Bronchial epithelial cell (primary cell): ENCODE measurements at places on chromosomes 5 and 9. TPM values are rescaled to one million over a fixed set of nuclear protein-coding genes. Genes with fewer than 3 reads are reported as not detected.

GRCh38 chr9:134935056-134935640 is 17.4 kb upstream of the FCN1 start:
- no peak for DNase-seq

DNA sequence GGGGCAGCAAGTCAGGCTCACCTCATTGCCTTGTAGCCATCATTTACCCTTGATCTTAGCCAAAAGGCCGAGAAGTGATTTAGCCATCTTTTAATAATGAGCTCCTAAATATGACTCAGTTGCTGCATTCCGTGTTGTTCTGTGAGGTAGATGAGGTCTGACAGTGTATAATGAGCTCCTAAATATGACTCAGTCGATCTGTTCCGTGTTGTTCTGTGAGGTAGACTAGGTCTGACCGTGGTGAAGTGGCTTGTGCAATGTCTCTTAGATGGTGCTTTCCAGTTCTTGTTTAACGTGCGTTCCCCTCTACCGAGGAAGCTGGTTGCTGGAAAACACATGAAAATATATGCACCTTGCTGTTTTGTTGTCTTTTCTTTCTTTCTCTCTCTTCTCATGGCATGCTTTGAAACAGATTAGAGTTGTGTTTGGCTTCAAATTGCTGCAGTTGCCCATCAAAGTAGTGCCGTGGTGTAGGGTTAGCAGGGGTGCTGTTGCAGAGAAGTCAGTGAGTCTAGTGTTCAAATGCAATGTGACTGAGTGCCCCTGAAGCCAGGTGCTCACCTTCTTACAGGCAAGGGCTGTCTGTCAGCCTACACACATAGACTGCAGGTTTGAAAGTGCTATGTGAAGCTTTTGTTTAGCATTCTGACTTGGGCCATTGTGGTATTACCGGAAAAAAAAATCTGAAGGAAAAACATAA is 118.6 kb downstream of the KDM4C start:
- peak; percentile 24 for DNase-seq

DNA sequence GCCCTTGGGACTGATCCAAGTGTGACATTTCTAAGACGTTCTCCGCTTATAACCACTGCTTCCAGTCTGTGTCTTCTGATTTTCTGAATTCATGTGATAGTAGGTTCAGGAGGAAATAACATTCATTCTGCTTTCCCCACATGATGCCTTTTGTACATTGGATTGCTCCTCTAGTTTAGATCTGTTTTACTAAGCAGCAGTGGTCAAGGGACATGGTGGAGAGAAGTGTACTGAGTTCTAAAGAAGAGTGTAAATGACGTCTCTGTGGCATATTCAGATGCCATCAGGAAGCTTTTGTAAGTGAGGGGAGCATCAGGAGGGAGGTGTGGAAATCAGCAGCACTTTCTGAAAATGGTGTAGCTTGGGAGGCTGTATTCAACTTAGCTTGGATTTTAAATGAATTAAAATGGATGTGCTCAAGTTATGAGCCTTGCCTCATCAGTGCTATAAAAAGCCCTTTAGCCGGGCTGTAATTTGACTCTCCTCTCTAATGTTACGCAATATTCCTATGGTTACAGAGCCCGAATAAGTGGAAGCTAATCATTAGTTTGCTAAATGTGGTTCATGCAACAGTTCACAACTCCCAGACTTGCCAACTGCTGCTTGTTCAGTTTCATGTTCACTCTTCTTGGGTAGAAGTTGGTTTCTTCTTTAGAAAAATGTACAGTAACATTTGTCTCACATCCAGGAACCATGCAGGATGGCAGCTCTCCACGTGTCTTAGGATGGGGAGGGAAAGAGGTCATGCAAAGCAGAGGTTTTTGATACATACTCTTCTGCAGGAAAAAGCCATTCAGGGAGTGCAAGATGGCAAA is 281.3 kb downstream of the ARHGAP26 start:
- DNase-seq, result peak; percentile 79

DNA sequence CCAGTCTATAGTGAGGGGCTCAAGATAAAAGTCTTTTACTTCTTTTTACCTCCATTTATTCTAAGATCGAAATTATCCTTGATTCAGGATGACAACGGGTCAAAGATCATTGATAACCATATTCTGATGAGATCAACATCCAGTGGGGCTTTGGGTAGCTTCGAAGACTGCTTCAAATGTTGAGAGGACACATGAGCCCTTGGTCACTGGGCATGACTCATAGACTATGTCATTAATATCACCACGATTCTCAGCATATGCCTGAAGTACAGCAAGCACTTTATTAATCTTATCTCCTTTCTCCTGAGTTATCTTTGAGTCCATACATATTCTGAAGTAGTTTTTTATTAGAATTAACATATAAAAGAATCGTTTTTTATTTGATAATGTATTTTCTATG is 117.1 kb upstream of the DAB2 start:
- no peak for DNase-seq

DNA sequence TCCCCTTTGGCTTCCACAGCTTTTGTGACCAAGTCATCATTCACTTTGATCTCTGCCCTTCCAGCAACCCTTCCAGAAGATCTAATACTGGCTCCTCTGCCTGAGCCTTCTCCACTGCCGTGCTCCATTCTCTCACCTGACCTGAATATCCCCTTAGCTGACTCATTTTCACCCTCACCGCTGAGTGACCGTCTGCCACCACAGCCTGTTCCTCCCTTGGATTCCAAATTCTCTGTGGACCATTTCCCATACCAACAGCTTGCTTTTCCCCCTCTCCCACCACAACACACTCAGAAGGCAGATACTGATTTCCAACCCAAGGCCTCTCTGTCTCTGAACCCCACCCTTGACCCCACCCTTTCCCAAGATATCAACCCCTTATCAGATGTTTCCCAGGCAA is 20.5 kb upstream of the SPATA31D1 start:
- DNase-seq, result no peak

GRCh38 chr5:59021286-59021673 is 438.4 kb downstream of the RAB3C start:
- no peak for DNase-seq

- DNase-seq, result peak; percentile 91
Measured at GRCh38 chr5:78537821-78538220, 110.8 kb downstream of the LHFPL2 start.

- DNase-seq, result no peak
Measured at GRCh38 chr5:168877132-168877892, 298.1 kb upstream of the PANK3 start.

The SLC6A18 gene
- not detected in 2 replicates for total RNA-seq

The TXNDC8 gene
- total RNA-seq, result not detected in 2 replicates
